GOT3 (cell line): ENCODE measurements at places on chromosomes 4 and X.

- no peak for DNase-seq
Measured at GRCh38 chrX:24392709-24393108, 32.3 kb downstream of the SUPT20HL1 start.

DNA sequence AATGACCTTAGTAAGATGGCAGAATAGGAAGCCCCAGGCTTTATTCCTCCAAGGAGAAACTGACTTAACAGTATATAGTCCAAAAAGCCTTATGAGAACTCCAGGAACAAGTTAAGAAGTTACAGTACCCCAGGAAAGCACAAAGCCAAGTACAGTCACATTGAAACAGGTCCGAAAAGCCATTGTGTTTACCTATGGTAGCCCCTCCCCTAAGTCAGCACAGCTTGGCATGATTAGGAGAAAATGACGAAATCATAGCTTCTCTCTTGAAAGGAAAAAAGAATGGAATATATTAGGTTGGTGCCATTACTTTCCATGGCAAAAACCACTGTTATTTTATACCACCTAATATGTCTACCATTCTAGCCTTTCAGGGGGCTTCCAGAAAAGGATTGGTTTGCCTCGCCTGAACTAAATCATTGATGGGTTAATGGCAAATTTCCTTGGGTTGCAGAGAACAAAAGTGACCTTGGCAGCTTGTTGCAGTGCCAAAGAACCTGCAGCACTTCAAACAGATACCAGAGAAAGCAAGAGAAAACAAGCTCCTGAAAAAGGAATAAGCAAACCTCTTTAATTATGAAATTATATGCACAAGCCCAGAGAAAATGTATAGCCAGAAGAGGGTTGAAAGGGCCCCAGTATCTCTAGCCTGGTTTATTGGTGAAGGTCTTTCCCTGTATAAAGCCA is 130.6 kb downstream of the PTCHD1 start:
- no peak for DNase-seq

GRCh38 chr4:13903901-13904300 is 276.4 kb upstream of the BOD1L1 start:
- no peak for DNase-seq

DNA sequence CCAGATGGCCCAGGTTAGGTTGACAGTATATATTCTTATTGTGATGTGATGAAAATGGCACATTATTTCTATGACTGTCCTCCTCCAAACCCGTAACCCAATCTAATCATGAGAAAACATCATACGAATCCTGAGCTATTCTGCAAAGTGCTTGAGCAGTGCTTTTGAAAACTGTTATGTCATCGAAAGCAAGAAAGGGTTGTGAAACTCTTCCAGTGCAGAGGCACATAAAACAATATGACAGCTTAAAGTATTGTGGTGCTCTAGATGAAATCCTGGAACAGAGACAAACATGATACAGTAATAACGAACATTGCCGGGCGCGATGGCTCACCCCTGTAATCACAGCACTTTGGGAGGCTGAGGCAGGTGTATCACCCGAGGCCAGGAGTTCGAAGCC is 1648.0 kb downstream of the STIM2 start:
- DNase-seq = no peak

DNA sequence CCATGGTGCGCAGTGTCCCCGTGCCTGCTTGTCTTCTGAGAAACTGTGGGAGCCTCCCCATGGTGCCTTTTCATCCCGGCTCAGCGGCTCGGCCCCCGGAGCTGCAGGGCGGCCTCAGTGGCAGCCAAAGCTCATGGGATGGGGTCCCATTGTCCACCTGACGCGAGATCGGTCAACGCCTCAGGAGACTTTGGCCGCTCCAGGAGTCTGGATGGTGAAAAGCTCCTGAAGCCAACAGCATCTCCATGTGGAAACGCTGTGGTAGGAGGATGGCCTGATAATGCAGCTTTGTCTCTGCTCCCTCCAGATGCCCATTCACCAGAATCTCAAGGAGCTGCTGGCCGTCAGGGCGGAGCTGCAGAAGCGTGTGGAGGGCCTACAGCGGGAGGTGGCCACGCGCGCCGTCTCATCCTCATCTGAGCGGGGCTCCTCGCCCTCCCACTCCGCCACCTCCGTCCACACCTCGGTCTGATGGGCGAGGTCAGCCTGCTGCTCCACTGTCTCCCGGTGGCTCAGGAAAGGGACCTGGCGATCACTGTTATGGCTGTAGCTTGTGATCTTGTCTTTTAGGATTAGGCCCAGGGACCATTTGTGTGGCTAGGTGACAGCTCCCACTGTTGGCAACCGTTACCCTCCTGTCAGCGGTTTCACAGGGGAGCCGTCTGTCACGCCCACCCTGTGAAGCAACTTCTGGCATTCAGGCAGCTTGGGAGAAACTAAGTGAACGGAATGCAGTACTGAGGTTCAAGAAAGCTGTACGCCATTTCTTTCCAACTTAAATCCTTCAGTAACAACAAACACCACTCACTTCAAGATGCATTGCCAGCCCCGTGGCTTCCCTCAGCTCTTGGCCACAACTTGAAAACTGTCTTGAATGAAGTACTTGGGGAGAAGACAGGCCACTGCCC is 69.3 kb downstream of the MTMR1 start:
- no peak for DNase-seq

- DNase-seq = no peak
Measured at GRCh38 chr4:2065106-2065930, 6.2 kb downstream of the NAT8L start.

DNA sequence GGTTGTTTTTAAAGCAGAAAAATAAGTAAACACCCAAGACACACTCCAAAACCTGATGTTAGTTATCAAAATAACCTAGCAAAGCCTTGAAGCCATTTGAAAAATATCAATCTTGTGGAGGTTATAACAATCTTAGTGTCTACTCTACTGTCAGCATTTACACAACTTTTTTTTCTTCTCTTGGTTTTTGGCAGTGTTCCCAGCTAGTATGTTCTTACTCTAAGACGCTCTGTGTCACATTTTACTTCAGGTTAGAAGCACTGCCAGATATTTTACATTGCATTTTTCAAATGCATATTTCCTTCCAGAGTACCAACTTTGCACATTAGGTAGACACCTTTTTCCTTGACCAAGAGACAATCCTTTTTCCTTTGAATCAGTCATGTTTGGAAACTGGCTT is 114.0 kb upstream of the INPP4B start:
- no peak for DNase-seq
